ENCODE measurements at places on chromosomes 6 and 20.

DNA sequence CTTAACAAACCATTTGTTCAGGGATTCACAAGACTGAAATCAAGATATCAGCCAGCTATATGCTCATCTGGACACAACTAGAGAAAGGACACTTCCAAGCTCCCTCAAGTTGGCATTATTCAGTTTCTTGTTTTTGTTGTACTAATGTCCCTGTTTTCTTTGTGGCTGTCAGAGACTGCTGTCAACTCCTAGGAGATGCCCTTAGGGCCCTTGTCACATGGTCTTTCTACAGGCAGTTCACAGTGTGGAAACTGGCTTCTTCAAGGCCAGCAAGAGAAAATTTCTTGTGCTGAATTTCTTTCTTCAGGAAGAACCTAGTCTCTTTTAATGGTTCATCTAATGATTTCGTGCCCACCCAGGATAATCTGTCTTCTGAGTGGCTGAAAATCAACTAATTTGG lies 677.2 kb upstream of the MAN1A1 start:
- DNase-seq = no peak

- no peak for DNase-seq
Measured at GRCh38 chr20:45347936-45348778, at the start of gene SDC4. Gene SDC4, minus strand, starts transcription at chr20:45348424. Its CDS starts 40 bp downstream, at chr20:45348384.

- no peak for DNase-seq
Measured at GRCh38 chr6:138869398-138869797, 73.5 kb downstream of the ECT2L start.

DNA sequence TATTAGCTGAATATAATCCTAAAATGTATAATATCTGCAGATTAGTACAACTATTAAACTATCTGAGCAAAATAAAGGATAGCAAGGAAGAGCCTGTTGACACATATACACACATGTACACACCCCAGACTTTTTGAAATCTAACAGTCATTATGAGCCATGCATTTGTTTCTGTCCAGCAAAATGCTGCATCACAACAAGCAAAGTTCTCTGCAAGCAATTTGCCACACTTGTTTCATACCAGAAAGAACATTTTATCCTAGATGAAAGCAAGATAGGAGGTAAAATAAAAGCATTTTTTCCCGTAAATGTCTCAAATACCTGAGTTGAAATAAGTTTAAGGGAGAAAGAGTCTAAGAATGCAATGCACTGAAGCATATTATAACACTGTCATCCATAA lies 145.2 kb downstream of the COL21A1 start:
- no peak for DNase-seq

DNA sequence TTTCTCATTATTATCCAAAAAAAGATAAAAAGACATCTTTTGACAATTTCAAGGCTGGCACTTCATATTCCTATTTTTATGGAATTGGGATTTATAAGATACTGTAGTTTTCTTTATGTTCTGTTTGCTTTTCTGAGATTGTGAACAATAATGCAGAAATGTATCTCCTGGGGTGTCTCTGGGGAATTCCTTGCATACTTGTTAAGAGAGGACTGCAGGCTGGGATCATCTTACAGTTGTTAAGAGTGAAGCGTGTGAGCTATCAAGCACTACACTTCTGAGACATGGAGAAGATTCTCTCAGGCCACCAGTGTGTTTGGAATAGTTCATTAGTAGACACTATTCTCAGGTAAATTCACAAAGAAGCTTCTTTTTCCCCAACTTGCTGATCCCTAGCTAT lies 963.3 kb upstream of the GJE1 start:
- DNase-seq = no peak

DNA sequence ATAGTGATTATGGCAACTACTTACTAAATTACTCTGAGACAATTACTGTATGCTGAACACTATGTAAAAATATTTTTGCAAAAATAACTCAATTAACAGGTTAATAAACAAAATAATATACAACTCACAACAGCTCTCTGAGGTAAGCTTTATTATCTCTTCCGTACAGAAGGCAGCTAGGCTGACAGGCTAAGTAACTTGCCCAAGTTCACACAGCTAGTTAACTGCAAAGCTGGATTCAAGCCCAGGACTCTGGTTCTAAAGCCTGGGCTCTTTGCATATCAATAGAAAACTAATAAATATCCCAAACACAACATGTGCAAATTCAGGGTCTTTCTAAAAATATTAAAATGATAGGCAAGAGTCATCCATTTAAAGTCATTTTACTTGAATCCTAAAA lies 169.5 kb upstream of the BEND3 start:
- no peak for DNase-seq

- DNase-seq = no peak
Measured at GRCh38 chr20:23151885-23152284, 65.8 kb upstream of the CD93 start.

DNA sequence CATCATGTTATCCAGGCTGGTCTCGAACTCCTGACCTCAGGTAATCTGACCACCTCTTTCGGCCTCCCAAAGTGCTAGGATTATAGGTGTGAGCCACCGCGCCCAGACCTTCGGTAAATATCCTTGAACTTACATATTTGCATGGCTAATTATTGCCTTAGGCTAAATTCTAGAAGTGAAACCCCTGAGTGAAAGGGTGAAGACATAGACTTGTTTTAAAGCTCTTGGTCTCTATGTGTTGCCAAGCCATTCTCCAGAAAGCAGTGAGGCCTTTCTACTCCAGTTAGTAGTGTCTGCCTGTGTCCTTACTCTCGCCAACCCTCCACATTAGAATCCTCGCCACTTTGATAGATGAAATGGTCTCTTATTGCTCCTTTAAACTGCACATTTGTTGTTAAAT lies 2.6 kb upstream of the NOTCH4 start:
- DNase-seq = peak; percentile 23

DNA sequence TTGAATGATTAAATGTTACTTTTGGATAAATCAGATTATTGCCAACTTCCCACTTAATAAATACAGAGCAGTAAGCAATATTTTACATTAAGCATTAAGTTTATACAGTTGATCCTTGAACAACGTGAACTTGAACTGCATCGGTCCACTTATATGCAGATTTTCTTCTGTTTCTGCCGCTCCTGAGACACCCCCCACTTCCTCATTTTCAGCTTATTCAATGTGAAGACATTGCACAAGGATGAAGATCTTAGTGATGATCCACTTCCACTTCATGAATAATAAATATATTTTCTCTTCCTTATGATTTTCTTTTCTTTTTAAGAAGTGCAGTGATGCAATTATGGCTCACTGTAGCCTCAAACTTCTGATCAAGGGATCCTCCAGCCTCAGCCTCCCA lies 167.2 kb downstream of the LINC00237 start:
- DNase-seq = no peak

- no peak for DNase-seq
Measured at GRCh38 chr6:1770968-1771723, 161.4 kb downstream of the FOXC1 start.

DNA sequence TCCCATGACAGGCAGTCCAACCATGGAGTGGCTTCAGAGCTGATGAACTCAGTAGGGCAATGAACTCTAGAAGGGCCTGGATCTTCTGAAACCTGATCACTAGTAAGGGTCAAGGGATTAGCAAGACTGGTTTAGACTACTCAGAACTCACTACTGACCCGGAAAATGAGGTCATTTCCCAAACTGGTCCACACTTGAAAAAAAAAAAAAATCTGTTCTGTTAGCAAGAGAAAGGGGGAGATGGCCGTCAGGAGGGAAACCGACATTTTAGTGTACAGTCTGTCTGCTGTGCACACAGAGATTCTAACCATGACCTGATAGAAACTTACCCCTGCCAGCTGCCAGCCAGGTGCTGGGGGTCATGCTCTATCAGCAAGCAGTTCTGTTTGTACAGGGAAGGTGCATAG lies 262.4 kb upstream of the AGPAT4 start:
- DNase-seq = no peak

- DNase-seq = no peak
Measured at GRCh38 chr6:149593408-149593807, 27.2 kb downstream of the GINM1 start.

DNA sequence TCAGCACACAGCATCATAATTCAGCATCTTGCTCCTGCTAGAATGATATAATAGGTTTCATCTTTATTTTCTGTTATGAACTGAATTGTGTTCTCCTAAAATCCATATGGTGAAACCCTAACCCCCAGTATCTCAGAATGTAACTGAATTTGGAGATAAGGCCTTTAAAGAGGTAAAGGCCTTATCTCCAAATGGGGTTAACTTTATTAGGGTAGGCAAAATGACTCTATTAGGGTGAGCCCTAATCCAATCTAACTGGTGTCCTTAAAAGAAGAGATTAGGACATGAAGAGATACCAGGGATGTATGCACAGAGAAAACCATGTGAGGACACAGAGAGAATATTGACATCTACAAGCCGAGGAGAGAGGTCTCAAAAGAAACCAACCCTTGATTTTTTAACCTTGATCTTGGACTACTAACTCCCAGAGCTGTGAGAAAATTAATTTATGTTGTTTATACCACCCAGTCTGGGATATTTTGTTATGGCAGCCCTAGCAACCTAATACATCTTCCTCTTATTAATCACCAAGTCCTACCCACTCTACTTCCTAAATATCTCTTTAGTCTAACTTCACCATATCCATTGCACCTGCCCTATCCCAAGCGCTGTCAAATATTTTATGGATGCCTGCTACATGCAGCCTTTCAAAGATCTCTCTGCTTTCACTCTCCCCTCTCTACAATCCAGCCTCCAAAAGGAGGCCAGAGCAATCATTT lies 8.5 kb upstream of the MRS2 start:
- no peak for DNase-seq

DNA sequence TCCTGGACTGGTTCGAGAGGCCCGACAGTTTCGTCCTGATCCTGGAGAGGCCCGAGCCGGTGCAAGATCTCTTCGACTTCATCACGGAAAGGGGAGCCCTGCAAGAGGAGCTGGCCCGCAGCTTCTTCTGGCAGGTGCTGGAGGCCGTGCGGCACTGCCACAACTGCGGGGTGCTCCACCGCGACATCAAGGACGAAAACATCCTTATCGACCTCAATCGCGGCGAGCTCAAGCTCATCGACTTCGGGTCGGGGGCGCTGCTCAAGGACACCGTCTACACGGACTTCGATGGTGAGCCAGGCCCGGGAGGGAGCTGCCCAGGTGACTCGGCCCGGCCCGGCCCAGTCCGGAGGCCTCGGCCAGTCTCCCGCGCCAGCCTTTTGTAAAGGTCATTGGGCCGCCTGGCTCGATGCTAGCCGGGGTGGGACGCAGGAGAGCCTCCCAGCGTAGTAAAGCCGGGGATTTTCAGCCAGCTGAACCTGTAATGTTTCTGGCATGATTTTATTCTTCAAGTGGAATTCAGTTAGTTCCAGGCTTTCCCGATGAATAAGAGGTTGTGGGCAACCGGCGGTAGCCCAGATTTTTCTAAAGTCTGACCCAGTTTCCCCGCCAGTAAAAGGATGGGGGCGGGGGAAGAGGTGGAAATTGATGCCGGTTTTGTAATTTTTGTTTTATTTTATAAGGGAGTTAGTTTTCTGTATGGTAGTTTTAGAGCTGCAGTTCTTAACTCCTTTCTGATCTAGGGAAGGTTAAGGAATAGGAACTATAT lies 1.4 kb downstream of the PIM1 start:
- DNase-seq = peak; percentile 32

DNA sequence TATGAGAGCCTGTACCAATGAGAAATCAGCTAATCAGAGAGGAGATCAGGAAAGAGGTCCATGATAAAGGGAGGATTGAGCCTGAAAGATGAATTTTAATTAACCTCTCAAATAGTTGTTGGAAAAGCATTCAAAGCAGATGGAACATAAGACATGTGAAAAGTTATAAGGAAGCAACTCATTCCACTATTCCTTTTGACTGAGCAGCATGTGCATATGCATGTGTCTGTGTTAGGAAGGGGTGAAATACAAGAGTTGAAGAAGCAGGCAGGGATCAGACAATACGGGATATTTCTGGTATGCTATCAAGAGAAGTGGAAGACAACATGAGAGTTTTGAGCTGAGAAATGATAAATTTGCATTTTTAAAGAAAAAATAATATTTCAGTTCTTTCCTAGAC lies 624.8 kb upstream of the PTCHD4 start:
- no peak for DNase-seq

GRCh38 chr6:123898665-123899064 lies 95.0 kb downstream of the NKAIN2 start:
- DNase-seq = no peak

DNA sequence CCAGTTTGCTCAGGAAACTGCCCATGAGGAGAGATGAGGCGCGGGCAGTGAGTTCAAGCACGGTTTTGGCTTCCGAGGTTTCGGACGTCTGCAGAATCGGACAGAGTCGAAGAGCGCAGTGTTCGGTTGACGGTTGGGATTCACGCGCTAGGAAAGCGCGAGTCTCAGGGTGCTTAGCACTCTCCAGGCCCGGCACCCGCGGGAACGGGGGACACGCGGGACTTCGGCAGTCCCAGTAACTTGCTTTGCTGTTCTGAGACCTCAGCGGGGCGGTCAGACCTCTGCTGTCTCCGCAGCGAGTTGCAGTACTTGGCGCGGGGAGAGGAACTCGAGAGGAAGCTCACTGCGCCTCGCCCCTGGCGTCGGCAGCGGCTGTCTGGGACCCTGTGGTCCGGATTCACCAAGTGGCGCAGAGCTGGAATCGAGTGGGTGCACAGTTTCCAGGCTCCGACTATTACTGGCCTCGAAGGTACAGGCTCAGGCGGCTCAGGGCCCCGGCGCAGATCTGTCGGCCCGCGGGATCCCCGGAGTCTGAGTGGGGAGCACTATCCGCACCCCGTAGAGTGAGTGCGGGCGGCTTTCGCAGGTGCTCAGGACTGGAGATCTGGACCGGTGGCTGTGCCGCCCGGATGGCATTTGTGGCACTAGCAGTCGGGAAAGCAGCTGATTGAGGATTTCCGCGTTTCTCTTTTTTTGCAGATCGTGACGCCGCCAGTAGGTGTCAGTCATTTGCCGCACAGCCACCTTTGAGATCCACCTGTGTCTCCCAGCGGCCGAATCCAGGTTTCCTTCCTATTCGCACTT lies at the start of gene POM121L2:
Gene POM121L2, minus strand, starts transcription at position 128 of the 804 bp plus-strand sequence. Its CDS starts 103 bp downstream, at position 25.
- peak; percentile 62 for DNase-seq

DNA sequence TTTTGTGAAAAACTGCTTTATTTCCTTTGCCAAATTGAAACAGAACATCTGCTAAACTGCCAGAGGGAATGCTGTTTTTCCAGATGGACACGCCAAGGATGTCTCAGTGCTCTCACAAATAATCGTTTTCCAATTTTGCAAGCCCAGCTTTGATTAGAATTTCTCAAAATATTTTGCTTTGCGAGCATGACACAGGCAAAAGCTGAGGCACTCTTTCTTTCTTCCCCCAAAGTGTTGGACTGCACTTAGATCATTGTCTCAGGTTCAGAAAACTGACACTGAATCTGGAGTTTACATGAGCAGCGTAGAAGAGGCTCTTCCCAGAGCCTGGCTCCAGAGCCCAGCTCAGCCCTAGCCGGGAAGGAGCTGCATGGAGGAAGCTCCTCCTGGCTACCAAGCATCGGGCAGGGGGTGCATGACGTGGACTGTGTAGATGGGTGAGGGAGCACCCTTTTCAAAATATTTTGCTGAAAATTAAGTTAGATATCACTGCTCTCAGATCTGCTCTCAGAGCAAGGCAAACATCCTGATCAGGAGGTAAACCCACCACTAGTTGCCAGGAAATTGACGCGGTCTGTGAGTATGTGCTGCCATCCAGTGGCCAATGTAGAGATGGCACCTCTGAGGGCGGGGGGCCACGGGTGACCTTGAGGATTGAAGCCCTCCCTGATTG lies 107.5 kb downstream of the SLC22A3 start:
- DNase-seq = peak; percentile 58

Measured in memory B cell (primary cell).